ENCODE measurements at places on chromosomes 1 and 21. TPM values are rescaled to one million over a fixed set of nuclear protein-coding genes. Genes with fewer than 3 reads are reported as not detected.

Gene AMY2A
- total RNA-seq = not detected

DNA sequence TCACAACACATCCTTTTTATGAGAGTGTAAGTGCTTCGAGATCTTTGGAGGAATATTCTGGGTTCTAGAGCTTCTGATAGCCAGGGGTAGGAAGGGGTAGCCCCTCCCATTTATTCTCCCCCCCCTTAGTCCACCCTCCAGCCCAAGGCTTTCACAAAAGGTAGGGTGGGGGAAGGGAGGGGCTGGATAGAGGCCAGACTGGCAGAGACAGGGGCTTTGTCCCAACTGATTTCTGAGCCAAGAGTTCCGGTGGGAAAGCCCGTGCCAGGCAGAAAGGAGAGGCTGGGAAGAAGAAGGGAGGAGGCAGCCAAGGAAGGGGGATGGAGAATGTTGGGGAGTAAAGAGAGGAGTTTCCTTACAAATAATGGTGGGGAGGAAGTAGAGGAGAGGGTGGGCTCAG is 3.1 kb downstream of the BCAN start:
- DNase-seq = no peak
- H3K4me1 ChIP-seq = no peaks in the 10 kb centered on the region
- H3K4me3 ChIP-seq = no peak overlapping the region
- peaks cover 18% of the 10 kb centered on the region for H3K27me3 ChIP-seq
- no peaks in the 10 kb centered on the region for H3K36me3 ChIP-seq
- no peak overlapping the region for H3K27ac ChIP-seq

GRCh38 chr21:44750675-44751025 is 39.3 kb upstream of the TSPEAR start:
- H3K27me3 ChIP-seq = no peaks in the 10 kb centered on the region
- H3K27ac ChIP-seq = no peak overlapping the region
- no peak for DNase-seq
- no peak overlapping the region for H3K4me3 ChIP-seq
- no peaks in the 10 kb centered on the region for H3K36me3 ChIP-seq

DNA sequence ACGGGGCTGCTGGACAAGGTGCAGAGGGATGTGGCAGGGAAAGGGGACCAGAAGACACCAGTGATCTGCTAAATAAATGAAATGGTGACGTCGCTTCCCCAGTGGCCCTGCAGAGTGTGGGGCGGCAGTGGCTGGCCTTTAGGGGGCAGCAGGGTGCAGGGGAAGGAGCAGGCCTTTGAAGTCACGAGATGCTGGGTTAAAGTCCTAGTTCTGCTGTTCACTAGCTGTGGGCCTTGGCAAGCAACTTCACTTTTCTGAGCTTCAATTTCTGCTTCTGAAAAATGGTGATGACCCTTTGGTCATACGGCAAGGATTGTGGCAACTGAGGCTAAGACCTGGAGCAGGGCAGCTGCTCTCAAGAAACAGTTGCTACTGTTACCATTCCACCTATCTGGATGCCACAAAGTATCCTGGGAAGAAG is 9.2 kb upstream of the GALE start:
- no peaks in the 10 kb centered on the region for H3K36me3 ChIP-seq
- DNase-seq = peak; percentile 91

- H3K4me3 ChIP-seq = no peak overlapping the region
- H3K4me1 ChIP-seq = no peaks in the 10 kb centered on the region
- no peak for DNase-seq
- H3K27me3 ChIP-seq = no peaks in the 10 kb centered on the region
These were observed 9.2 kb upstream of the TTC4 start for GRCh38 chr1:54706419-54706818.

GRCh38 chr21:39314143-39315027 is 953 bp upstream of the BRWD1 start:
- peaks cover 3% of the 10 kb centered on the region for H3K4me1 ChIP-seq
- H3K36me3 ChIP-seq = no peaks in the 10 kb centered on the region
- peak overlapping the region; percentile 91 for H3K4me3 ChIP-seq
- H3K27ac ChIP-seq = peak overlapping the region; percentile 96

DNA sequence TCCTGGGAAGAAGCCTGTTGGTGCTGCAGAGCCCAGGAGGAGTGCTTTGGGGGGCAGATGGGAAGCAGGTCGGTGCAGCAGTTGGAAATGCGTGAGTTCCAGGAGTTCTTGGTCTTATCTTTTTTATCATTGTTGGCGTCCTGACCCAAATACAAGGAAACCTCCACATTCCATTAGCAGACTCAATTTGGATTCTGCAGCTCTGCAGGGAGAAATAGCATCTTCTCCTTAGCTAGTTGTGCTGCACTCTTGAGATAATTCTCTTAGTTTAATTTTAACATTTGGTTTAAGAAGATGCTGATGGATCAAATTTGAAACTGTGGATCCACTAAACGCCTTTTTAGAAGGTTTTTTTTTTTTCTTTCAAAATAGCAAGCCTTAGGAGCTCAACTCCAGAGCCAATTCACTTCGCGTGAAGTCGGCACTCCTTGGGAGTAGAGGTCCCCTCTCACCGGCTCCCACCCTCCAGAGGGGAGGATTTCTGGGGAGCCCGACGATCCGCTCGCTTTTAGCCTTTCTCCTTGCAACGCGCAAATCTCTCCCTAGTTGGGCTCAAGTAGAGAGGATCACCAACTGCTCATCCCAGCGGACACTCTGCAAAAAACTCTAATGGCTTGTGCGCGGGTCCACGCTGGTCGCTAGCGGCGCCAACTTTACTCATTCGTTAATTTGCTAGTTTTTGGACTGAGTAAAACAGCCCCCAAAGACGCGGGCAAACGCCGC is 1.3 kb downstream of the PLD5 start:
- no peak overlapping the region for H3K27ac ChIP-seq
- H3K4me1 ChIP-seq = no peaks in the 10 kb centered on the region
- H3K36me3 ChIP-seq = no peaks in the 10 kb centered on the region
- H3K27me3 ChIP-seq = peaks cover 27% of the 10 kb centered on the region
- DNase-seq = no peak
- H3K4me3 ChIP-seq = no peak overlapping the region
